Activated naive CD8-positive, alpha-beta T cell treated with anti-CD3 and anti-CD28 coated beads, Interleukin-2, amount 50 U/mL, for 16 hours (primary cell): ENCODE measurements at places on chromosomes 4 and X.

GRCh38 chr4:168800926-168801325 is 209.1 kb downstream of the CBR4 start:
- DNase-seq = no peak

- no peak for DNase-seq
These were observed 8.8 kb downstream of the RGS12 start for GRCh38 chr4:3301450-3302172.

DNA sequence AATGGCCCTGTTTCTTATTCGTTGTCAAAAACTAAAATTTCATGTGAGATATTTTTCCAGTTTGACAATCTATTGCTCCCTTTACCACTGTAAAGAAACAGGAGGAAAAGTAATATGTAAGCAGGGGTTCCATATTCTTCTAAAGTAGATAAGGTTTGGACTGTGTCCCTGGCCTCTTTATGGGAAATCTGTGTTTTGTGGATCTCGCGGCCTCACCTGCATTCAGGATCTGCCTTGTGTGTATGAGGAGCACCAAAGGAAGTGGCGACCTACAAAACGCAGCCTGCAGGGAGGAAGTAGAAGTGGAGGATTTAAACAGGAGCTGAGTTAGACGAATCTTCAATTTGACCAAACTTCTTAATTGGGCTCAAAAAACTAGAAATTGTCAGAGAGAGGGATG is 67.0 kb downstream of the RASGEF1B start:
- no peak for DNase-seq

DNA sequence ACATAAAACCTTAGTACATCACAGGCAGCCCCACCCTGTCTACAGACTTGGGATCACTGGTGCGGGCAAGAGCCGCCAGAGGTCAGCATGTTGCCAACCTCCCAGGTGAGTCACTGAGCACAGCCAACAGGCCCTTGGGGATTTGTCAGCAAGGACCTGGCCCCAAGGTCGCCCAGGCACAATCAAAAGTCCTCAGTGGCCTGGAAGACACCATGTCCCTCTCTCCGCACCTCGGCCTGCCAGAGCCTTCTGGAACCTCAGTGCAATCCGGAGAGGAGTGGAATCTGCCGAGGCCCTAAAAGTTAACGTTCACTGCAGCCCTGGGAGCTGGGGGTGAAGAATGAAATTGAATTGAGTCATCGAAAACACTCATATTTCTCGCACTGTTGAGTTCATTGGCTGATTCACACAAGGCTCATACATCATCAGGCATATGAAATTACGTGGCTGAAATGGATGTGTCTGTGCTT is 74.3 kb downstream of the WFS1 start:
- DNase-seq = no peak

- no peak for DNase-seq
These were observed 33.9 kb downstream of the RNF150 start for GRCh38 chr4:141099326-141099725.

GRCh38 chr4:111778543-111778942 is 366.7 kb upstream of the FAM241A start:
- no peak for DNase-seq

- DNase-seq = no peak
These were observed 5.5 kb upstream of the IRAK1 start for GRCh38 chrX:154025230-154025629.

GRCh38 chrX:116961872-116962582 is 499.3 kb upstream of the CT83 start:
- no peak for DNase-seq

DNA sequence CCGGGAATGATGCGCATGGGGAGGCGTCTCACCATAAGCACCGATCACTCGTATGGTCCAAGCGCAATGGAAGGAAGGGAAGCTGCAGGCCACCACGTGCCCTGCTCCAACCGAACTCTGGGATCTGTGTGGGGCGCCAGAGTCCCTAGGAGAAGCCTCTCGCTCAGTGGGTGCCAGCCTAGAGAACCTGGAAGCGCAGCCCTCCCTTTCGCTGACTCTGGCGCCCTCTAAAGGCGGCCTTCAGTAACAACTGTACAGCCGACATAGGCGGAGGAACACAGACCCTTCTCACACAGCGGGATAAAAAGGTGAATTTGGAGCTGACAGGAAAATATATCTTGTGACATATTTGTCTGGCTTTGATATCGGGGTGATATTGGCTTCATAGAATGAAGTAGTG is 76.0 kb downstream of the INTS6L start:
- DNase-seq = no peak

DNA sequence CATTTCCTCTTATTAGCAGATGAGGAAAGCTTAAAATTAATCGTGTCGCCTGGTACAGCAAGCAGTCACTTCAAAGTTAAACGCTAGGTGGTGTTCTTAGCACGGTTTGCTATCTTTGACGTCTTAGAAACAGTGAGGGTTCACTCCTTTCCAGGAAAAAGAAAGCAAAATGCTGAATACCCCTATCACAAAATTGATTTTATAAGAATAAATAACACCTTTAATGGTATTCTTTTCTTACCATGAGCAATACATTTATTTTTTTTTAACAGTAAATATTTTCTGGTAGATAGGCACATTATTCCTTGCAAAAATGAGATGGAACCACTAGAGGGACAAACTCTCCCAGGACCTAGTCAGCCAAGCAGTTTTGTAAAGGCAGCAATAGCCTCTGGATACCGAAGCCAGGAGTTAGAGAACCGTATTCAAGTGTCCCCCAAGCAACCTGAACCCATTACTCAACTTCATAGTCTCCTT is 153.9 kb downstream of the KDR start:
- no peak for DNase-seq

GRCh38 chr4:26281881-26282280 is 38.9 kb upstream of the RBPJ start:
- DNase-seq = no peak

DNA sequence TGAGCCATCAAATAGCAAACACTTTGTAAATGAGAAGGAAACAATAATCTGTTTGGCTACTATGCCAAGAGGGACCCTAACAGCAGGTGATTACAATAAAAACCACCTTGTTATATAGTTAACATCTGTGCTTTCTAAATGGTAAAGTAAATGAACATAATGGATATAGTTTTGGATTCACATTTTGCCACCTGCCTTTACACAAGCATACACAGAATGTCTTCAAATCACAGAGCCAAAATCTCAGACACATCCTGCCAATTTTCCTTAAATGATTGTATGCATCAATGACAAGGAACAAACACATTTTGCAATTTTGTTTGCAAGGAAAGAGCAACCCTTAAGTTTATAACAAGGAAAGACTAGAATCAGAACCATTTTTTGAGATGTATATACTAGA is 334.2 kb downstream of the FSTL5 start:
- DNase-seq = no peak

GRCh38 chrX:130167040-130167439 is 1.4 kb upstream of the AIFM1 start:
- no peak for DNase-seq

DNA sequence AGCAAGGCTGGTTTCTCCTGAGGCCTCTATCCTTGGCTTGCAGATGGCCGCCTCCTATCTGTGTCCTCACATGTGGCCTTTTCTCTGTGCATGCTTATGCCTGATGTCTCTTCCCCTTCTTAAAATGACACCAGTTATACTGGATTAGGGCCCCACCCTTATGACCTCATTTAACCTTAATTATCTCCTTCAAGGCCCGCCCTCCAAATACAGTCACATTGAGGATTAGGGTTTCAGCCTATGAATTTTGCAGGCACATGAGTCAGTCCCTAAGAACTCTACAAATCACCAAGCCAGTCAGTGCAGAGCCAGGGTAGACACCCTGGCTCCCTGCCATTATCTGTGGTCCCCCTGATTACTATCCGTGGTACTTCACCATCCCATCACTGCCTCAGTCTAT is 51.6 kb downstream of the MAML3 start:
- DNase-seq = no peak

DNA sequence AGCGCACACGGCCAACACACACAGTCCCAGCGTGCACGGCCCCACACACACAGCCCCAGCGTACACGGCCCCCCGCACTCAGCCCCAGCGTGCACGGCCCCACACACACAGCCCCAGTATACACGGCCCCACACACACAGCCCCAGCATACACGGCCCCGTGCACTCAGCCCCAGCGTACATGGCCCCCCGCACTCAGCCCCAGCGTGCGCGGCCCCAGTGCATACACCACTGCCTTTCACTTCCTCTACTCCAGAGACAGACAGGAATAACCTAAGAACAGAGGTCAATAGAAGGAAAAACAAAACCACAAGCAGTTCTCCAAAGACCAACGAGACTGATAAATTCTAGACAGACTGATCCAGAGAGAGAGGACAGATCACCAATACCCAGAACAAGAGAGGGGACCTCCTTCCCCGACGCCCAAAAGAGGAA is 17.1 kb downstream of the GAK start:
- no peak for DNase-seq

DNA sequence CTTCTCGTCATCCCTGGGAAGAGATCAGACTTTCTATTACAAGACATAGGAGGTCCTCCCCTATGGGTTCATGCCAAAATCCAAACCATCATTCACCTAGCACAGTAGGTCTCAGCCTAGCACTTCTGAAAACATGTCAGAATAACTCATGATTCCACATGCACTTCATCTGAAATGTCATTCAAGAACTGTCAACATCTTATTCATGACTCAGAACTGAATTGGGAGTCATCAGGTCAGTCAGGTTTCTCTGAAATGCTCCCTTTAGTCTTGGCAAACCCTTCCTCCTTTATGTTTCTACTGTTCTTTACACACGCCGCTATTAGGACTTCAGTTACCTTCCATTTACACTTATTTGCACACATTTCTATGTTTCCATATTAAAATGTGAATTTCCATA is 67.2 kb downstream of the ANTXR2 start:
- no peak for DNase-seq

- DNase-seq = no peak
These were observed 192.0 kb downstream of the PPP3CA start for GRCh38 chr4:101155368-101155767.

DNA sequence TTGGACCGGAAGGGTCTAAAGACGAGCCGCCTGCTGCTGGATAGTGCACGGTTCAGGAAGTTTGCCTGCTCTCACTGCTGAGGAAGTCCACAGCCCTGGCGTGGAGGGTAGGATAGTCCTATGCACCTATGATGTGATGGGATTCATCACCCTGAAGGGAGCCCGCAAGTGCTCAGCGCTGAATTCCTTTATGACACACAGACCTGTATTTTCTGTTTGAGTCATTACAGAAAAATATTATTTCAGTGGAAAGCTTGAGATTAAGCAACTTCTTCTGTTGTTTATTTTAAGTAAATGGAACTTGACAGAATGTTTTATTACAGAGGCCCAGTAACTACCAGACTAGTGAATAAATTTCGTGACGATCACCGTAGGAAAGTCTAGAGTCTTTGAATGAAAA is 123.2 kb downstream of the TRIML1 start:
- DNase-seq = no peak

- DNase-seq = no peak
These were observed 130.3 kb downstream of the ATP10D start for GRCh38 chr4:47615385-47615784.

DNA sequence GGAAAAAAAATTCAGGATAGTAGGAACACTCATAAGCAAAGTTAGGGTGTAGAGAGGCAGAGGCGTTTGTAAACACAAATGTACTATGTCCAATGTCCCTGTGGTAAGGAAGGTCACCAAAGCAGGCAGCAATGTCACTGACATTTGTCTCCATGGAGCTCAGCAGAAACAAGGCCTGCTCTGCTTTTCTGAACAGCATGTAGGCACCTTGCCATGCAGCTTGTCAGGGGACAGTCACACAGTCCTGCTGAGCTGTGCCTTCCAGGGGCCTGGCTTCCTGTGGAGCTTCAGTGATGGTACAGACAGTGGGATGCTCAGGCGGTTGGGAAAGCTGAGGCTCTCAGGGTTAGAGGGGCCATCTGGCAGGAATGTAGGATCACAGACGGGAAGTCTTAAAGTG is 74.5 kb upstream of the HS3ST1 start:
- DNase-seq = no peak

GRCh38 chrX:11665168-11666111 is at the start of gene ARHGAP6:
ARHGAP6 (minus strand) TSS chrX:11665920; CDS start chrX:11664828, 1,092 bp downstream.
- DNase-seq = no peak

DNA sequence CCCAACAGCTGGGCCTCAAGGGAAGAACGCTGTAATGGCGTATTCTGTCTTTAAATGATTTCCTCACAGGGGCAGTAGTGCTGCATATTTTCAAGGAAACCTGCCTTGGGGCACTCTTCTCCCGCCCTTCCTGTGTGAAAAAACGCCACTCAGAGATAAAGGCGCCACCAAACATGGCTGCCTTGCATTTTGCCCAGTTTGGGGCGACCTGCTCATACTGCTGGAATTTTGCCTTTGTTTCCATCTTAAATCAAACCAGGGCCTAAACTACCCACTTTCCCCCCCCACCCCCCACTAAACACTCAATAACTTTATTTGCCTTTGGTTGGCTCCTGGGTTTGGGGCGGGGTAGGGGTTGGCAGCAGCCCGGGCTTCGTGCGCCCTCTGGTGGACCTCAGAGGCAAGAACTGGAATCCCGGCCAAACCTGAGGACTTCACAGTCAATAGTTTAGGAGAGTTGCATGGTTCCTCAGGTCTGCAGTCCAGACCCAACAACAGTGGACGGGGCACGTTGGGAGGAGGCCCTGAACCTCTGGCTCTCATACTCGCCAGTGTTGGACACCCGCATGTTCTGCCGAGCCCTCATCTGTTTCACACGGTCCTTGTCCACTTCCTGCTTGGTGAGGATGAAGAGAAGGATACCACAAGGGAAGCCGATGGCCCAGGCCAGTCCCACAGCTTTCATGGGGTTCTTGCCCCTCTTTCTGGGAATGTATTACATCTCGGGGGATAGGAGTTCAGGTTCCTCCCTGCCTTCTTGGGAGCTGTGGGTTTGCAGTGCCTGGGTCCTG is 220.1 kb upstream of the STK26 start:
- DNase-seq = no peak

GRCh38 chrX:143306991-143307937 is 210.0 kb downstream of the SPANXN3 start:
- no peak for DNase-seq

GRCh38 chr4:119832776-119833175 is 204.2 kb upstream of the PDE5A start:
- DNase-seq = no peak

GRCh38 chr4:61938250-61938846 is 738.2 kb downstream of the ADGRL3 start:
- no peak for DNase-seq

DNA sequence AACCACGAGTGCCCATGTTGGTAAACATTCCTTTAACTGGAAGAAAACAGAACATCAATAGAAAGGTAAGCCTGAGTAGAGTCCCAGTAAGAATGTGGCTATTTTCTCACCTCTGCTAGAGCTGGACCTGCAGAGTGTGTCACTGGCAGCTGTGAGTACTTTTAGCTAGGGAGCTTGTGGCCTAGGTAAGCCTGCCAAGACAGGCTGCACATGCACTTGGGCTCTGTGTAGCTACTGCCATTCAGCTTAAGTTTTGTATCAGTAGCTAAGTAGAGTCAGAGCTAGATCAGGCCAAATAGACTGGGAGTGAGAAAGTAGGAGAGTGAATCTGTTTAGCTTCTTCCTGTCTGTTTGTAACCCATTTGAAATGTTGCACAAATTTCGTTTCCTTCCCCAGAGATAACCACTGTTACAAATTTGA is 35.3 kb downstream of the RBPJ start:
- DNase-seq = no peak

- no peak for DNase-seq
These were observed 222.8 kb downstream of the SNCA start for GRCh38 chr4:89614155-89614554.

GRCh38 chr4:15402974-15403373 is 24.9 kb upstream of the C1QTNF7 start:
- no peak for DNase-seq
